NCI-H1694 (cell line): ENCODE measurements at places on chromosomes 6 and 20.

GRCh38 chr20:59471653-59472421, 132.5 kb upstream of the PHACTR3 start:
- DNase-seq, result no peak

DNA sequence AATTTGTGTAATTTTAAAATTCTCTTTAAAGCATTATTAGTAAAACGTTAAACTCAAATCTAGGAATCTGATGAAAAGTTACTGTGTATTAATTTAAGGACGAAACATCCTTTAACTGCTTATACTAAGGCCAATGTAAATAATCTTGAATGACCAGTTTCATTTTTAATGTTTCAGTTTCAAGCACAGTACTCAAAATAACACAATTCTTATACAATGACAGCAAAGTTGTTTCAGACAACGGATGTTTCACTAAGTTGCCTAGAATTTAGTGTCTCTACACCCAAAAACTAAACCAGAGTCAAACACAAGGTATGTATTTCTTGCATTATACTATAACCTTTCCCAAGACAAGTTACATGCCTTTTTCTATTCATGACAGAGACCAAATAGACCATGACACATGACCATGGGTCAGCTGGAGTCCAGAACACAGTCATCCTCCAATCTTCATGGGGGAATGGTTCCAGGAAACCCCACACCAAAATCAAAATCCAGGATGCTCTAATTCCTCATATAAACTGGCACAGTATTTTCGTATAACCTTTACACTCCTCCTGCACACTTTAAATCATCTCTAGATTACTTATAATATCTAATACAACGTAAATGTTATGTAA, 7.7 kb downstream of the PHIP start:
- no peak for DNase-seq

DNA sequence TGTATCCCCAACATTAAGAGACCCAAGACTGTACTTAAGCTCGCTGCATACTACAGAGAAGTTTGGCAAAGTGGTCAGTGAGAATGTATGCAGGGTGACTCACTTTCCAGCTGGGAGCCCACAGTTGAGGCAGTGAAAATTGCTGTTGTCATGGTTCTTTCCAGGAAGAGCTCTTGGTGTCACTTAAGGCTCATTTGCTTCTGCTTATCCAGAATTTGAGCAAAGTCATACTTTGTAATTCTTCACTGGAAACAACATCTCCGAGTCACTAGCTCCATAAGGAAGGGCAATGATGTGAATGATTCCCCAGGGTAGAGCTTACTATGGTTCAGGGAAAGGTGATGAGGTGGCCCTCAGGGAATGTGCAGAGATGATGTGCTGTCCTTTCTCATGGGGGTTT, 65.4 kb upstream of the FBXL4 start:
- DNase-seq, result no peak

DNA sequence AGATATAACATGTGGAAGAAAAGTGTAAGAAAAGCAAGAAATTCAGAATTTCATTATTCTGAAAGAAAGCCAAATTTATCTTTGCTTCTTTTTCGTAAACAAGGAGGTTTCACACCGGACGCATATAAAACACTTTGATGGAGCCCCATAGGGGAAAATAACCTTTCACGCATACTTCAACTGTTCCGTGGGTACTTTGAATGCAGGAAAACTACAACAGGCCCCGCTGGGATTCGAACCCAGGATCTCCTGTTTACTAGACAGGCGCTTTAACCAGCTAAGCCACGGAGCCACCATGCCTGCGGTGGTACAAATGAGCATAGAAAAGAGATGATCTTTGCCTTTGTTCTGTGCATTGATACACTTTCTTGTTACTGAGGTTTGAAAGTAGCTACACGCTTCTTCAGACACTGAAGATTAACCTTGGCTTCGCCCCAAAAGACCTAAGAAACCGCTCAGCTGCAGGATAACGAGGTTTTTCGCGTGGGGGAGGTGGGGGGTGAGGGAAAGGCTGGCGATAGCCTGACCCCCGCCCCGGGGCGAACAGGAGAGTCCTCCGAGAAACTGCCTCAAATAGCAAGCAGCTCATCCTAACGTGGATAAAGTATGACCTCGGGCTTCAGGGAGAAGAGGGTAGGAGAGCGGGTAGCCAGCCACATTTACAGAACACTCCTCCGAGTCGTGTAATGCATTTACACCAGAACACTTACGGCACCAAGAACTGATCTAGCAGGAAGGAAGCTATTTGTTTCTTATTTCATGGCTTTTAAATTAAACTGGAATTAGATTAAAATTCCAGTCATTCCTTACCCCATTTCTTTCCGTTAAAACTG, 5.3 kb upstream of the HMGN4 start:
- peak; percentile 93 for DNase-seq

DNA sequence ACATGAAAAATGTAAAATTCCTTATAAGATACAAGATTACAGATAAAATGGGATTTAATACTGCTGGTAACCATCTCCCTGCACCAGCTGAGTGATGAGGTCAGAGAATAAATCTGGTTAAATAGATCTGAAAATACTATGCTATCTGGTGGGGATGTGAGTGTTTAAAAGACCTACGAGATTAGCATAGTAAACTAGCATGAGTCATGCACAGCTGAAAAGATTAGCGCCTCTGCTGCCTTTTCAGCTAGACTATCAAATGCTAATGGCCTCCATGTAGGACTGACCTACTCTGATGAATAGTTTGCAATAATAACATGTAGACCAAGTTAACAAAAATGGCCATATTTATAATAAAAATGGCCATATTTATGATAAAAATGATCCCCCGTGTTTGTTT, 553.3 kb downstream of the C6orf118 start:
- DNase-seq, result no peak

DNA sequence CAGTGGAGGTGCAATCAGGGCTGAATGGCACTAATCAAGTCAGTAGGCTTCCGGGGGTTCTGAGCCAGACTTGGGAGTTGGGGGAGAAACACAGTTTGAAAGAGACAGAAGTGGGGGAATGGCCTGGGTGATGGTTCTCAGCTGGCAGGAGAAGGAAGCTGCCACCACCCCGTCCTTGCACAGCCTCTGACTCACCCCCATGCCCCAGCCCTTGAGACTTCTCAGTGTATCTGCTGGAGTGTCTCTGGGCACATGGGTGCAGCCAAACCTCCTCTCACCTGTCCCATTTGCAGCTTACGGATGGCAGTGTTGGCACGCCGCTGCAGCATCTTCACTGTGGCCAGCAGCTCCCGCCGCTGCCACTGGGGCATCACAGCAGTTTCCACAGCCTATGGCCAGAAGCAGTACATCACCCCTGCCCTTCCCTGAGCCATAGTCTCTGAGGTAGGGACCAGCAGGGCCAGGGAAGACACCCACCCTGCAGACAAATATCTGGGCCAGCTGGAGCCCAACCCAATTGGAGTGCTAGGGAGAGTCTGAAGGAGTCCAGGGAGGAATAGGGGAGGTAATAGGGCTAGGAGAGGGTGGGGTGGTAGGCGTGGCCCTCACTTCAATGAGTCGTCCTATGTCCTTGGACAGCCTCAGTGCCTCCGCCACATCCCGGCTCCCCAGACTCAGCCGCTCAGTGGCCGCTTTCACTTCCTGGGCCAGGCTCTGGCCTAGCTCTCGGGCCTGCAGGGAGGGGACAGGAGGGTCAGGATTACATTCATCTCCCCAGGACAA, 11.2 kb downstream of the AARS2 start:
- no peak for DNase-seq

- no peak for DNase-seq
These were observed 91.5 kb upstream of the SASH1 start for GRCh38 chr6:148250975-148251685.

- no peak for DNase-seq
These were observed 75.3 kb downstream of the SRC start for GRCh38 chr20:37421060-37421905.

DNA sequence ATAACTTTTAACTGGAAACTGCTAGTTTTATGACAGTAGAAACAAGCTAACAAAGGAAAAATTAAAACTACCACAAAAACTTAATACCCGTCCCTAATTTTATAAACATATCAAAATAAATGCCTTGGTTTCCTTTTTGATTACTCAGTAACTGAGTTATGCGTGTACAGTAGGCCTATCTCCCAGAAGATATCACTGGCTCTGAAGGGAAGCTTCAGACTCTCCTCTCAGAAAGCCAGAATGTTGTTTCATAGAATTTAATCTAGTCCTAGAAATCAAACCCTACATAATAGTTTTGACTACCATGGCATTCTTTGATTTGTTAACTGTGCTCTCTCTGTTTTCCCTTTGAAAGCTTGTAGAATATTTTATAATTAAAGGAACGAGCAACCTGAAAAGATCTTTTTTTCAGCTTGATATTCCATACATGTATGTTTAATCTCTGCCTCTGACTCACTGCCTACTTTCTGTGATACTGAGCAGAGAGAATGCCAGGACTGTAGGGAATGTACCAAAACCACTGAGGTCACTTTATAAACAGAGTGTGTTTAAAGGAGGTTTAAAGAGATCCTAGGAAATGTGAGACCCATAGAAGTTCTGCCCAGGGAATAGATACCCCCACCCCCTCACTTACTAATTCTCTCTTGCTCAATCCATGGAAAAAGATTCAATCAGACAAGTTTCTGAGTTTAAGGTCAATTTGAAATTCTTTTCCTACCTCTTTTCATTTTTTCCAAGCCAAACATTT, 311.5 kb downstream of the HDGFL1 start:
- DNase-seq, result no peak

GRCh38 chr6:110338820-110339470, 19.2 kb downstream of the METTL24 start:
- DNase-seq, result no peak

- DNase-seq, result no peak
These were observed 265.0 kb upstream of the MARCKS start for GRCh38 chr6:113591896-113592827.

DNA sequence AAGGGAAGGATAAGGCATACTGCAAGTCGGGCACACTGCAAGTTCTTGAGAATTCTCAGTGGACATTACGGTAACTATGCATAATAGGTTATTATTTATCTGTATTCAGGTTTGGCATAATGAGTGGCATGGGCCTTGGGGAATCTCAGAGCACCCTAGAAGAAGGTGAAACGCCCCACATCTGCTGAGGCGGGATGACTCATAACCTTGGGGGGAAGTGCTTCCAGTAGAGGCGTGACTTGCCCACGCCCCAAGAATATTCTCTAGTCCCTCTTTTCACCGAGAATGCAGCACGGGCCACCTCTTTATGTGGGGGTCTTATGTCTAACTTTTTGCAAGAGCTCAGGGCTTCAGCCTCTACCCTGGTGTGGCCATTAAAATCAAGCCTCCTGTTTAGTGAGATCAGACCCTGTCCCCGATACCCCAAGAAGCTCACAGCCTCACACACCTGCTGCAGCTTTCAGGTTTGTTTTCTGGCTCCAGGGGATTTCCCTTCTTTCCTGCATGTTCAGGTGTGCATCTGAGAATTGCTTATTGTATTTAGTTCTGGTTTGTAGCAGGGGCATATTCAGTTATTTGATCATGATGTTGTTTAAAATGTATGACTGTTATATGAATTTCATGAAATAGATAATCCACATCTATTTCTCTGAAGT, 19.1 kb downstream of the ZFP64 start:
- DNase-seq, result no peak

DNA sequence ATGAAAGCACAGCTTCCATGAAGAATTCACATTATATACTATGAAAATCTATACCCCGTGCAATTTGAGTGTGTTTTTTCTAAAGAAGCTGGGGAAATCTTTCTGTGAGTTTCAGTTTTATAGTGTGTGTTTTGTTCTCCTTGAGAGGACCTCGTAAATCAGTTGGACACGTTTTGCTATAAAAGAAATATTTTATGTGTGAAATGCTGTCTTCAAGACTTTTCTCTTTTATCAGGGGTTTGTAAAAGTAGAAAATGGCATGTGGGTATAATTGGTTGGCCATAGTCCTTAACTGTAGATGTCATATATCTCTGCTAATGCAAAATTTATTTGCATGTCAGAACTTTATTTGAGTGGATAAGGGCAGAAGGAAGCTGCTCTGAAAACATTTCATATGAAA, 186.2 kb downstream of the CDH4 start:
- no peak for DNase-seq

GRCh38 chr6:25971187-25971821, 8.7 kb downstream of the TRIM38 start:
- no peak for DNase-seq

- no peak for DNase-seq
These were observed 47.8 kb downstream of the ELOVL5 start for GRCh38 chr6:53300656-53301551.

GRCh38 chr6:41429506-41430504, 94.4 kb downstream of the NCR2 start:
- DNase-seq, result no peak

- no peak for DNase-seq
These were observed 58.3 kb upstream of the GGTLC1 start for GRCh38 chr20:24046888-24047287.

DNA sequence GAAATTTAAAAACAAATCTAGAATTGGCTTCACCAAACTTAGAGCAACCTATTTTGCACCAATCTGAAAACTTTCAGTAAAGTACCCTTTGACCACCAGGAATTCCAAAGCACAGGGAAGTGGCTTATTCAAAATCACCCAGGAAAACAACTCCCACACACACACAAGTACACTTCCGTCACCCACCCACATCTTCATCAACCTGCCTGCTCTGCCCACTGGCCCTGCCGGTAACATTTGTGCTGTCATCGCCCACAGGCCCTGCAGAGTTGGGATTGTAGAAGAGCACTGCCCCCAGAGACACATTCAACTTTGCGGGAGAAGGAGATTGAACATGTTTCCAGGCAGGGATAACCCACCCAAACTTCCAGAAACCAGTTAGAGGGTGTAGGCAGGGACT, 19.3 kb upstream of the SCML4 start:
- no peak for DNase-seq

DNA sequence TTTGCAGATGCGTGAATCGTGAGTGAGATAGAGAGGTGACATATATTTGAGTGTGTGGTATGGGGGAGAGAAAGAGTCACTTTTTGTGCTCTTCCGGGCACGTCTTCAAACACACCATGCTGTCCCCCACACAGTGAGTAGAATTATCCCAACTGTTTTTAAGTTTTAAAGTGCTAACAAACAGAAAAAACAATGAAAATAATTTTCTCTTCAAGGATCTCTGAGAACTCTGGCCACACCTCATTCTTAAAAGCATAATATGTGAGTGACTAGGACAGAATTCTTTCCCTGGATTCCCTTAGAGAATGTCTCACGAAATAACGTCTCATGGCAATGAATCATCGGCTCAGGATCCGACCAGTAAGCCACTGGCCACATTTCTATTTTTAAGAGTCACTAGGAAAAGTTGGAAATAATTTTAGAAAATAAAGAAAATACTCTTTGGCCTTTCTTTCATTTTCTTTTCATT, 235.7 kb upstream of the ZNF217 start:
- DNase-seq, result no peak

DNA sequence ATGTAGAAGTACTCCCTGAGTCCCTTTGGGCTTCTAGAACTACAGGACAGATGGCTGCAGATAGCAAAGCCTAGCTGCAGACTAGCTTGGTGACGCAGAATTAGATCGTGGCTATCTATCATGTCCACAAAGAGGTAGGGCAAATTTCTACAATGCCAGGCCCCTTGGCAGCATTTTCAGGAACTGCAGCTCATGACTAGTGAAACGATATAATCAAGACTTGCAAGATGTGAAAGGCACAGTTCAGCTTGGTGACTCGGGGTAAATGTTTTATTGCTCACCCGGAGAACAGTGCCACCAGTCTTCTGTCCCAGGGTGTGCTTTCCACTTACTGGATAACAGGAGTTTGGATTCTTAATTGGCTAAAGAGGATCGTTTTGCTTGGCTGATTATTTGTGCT, 108.7 kb upstream of the LY86 start:
- DNase-seq, result no peak

GRCh38 chr6:142735204-142735603, 209.8 kb downstream of the HIVEP2 start:
- peak; percentile 78 for DNase-seq

GRCh38 chr6:84172574-84172973, 54.9 kb downstream of the CEP162 start:
- no peak for DNase-seq
